ENCODE measurements at places on chromosomes 1 and 21.

DNA sequence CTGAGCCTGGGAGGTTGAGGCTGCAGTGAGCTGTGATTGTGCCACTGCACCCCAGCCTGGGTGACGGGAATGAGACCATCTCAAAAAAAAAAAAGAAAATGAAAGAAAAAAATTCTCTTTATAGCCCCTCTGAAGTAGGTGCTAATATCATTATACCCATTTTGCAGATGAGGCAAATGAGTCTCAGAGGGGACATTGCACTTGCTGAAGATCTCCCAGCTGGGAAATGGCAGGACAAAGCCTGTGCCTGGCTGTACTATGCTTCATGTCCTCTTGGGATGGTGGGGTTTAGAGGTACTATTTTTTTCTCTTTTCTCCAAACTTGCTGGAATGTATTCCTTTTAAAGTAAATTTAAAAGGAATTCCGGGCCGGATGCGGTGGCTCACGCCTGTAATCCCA lies 1.6 kb downstream of the SMPDL3B start:
- no peak overlapping the region for H3K27ac ChIP-seq
- H3K4me1 ChIP-seq: peaks cover 29% of the 10 kb centered on the region
- no peaks in the 10 kb centered on the region for H3K36me3 ChIP-seq
- DNase-seq: no peak

- DNase-seq: no peak
- no peaks in the 10 kb centered on the region for H3K4me1 ChIP-seq
- no peaks in the 10 kb centered on the region for H3K36me3 ChIP-seq
- H3K27me3 ChIP-seq: no peaks in the 10 kb centered on the region
- H3K4me3 ChIP-seq: no peak overlapping the region
- no peak overlapping the region for H3K27ac ChIP-seq
Measured at GRCh38 chr1:106747791-106748190, 308.7 kb upstream of the PRMT6 start.

DNA sequence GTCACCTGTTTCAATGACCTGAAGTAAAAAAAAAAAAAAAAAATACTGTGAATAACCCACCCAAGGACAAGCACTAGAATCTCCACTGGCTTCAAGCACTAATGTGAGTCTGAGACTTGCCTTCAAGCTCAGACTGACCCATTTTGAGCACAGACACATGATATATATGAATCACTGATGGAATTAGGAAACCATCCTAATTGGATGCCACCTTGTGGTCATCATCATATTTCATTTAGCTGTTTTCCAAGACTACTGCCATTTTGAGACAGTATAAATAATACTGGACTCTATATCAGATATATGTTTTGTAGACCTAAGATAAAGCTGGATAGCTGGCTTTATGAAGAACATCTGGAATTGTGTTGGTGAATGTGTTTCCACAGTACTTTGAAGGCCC lies 1232.0 kb downstream of the KCNT2 start:
- H3K36me3 ChIP-seq: no peaks in the 10 kb centered on the region
- no peaks in the 10 kb centered on the region for H3K27me3 ChIP-seq
- H3K27ac ChIP-seq: no peak overlapping the region
- H3K4me1 ChIP-seq: no peaks in the 10 kb centered on the region

- H3K4me1 ChIP-seq: peaks cover 15% of the 10 kb centered on the region
- no peak overlapping the region for H3K4me3 ChIP-seq
- H3K36me3 ChIP-seq: no peaks in the 10 kb centered on the region
- no peak overlapping the region for H3K27ac ChIP-seq
Measured at GRCh38 chr1:32765570-32766327, 51.4 kb downstream of the YARS1 start.

- H3K27me3 ChIP-seq: no peaks in the 10 kb centered on the region
- peaks cover 17% of the 10 kb centered on the region for H3K4me1 ChIP-seq
- DNase-seq: no peak
- H3K27ac ChIP-seq: peak overlapping the region; percentile 65
- H3K4me3 ChIP-seq: no peak overlapping the region
Measured at GRCh38 chr1:28395181-28395580, 25.6 kb downstream of the PHACTR4 start.

DNA sequence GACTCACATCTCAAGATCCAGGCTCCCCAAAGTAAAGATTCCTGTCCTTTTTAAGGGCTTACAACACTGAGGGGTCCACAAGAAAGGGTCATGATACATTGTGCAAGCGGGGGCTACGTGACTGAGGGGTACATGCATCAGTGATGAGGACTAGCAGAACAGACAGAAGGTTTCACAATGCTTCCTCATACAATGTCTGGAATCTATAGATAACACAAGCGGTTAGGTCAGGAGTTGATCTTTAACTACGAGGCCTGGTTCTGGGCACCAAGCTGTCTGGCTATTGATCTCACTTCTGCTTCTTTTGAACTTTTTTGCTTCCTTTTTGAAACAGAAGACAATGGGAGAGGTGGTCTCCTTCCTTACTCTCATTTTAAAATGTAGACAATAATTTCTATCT lies 718.6 kb downstream of the AMY1C start:
- H3K36me3 ChIP-seq: peaks cover 3% of the 10 kb centered on the region
- H3K27me3 ChIP-seq: no peaks in the 10 kb centered on the region
- peaks cover 4% of the 10 kb centered on the region for H3K4me1 ChIP-seq
- no peak overlapping the region for H3K27ac ChIP-seq
